Activated CD4-positive, alpha-beta T cell treated with anti-CD3 and anti-CD28 coated beads, Interleukin-2, amount 10 ng/mL, durations not matched to agents 7 days and 5 days (primary cell): ENCODE measurements at places on chromosomes 6 and 20. TPM values are rescaled to one million over a fixed set of nuclear protein-coding genes. Genes with fewer than 3 reads are reported as not detected.

DNA sequence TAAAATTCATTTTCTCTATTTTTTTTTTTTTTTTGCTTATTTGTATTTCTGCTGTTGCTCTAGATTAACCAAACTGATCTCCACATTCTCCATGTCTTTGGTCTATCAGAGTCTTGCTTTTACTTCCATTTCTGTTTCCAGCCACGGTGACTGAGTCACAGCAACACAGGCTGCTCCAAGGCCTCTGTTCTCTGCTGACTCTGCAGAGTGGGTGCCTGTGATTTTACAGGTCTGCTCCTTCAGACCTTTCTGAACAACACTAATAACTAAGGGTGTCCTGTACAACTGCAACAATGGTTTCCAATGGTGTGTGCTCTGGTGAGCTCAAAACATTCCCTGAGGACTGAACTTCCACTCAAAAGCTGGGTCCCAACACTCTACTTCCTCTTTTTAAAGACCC, 102.3 kb upstream of the BMP2 start:
- no peak overlapping the region for H3K4me3 ChIP-seq
- DNase-seq, result no peak

DNA sequence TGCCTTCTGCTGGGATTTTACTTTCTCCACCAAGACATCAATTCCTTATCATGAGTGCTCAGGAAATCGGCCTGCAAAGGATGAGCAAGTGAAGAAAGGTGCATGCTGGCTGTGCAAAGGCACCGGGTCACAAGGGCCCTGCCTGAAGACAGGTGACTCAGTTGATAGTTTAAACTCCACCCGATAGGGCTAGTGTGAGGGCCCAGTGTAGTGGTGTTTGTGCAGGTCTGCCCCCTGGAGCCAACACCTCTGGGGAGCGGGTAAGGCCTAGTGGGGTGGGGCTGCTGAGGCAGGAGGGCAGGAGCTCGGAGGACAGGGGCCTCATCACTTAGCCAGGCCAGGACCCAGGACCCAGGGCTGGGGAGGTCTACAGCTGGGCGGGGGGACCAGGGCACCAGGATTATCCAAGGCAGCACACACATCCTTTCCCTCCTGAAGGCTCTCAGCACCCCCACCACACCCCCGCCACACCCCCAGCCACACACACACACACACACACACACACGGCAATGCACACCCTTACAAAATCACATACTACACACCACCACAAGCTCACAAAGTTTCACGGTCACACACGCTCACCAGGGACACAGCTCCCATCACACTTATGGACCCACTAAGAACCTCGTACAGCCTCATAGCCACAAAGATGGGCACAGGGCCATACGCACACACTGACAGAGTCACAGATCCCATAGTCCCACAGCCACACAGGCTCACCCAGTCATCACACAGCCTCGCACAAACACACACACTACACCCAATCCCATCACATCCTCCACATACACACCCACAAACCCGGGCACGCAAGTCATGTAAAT, 75.4 kb downstream of the GRM4 start:
- no peaks in the 10 kb centered on the region for H3K4me1 ChIP-seq
- no peaks in the 10 kb centered on the region for H3K36me3 ChIP-seq
- no peak overlapping the region for H3K4me3 ChIP-seq
- DNase-seq, result no peak
- no peak overlapping the region for H3K27ac ChIP-seq
- no peaks in the 10 kb centered on the region for H3K27me3 ChIP-seq

DNA sequence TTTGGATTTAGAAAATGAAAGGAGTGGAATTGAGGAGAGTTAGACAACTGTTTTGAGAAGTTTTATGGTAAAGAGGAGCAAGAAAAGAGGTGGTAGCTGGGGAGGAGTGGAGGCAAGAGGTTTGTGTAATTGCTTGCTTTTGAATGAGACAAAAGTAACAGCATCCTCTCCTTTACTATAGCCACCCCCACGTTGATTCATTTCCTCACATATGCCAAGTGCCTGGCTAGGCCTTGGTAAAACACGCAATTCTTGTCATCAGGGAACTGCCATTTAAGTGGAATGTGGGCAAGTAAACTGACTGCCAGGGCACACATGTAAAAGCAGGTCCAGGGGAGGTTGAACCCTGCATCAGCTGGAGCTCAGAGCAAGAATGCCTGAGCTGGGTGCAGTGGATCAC, 4.1 kb downstream of the MTRES1 start:
- no peak for DNase-seq
- peaks cover 29% of the 10 kb centered on the region for H3K4me1 ChIP-seq
- H3K4me3 ChIP-seq, result no peak overlapping the region
- peak overlapping the region; percentile 46 for H3K27ac ChIP-seq
- H3K27me3 ChIP-seq, result no peaks in the 10 kb centered on the region

DNA sequence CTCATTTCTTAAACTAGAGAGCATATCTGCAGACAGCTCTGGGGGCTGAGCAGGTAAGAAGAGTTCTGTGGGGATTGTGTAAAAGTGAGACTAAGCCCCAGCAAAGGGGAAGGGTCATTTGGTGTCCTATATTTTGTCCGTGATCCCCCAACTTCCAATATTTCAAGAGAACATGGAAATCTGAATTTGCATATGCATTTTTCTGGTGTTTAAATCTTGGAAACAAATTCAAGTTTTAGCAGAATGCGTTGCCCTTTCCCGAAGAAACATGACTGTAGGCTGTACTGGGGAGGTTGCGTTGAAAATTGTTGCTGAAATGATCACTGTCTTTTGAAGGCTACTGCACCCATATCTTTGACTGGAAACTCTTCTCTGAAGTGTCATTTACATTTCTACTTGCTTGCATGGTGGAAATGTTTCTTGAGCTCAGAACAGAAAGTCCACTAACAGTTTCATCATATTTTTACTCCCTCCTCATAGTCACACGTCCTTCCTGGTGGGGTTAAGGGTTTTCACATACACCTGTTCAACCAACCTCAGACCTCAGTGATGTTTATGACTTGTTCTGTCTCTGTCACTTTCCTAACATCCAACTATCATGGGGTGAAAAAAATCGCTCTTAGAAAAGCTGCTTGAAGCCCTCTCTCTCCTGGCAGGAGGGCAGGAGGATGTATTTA, 140.3 kb downstream of the BCAS1 start:
- peaks cover 51% of the 10 kb centered on the region for H3K4me1 ChIP-seq
- peaks cover 2% of the 10 kb centered on the region for H3K36me3 ChIP-seq
- H3K4me3 ChIP-seq, result no peak overlapping the region
- no peak for DNase-seq
- no peaks in the 10 kb centered on the region for H3K27me3 ChIP-seq

GRCh38 chr6:26342106-26343004, 22.6 kb upstream of the BTN3A2 start:
- H3K4me1 ChIP-seq, result peaks cover 20% of the 10 kb centered on the region
- H3K27ac ChIP-seq, result peak overlapping the region; percentile 85
- peak overlapping the region; percentile 70 for H3K4me3 ChIP-seq
- no peaks in the 10 kb centered on the region for H3K36me3 ChIP-seq

The SNAP91 gene
- not detected for total RNA-seq

The RHAG gene
- not detected for total RNA-seq

The HSP90AB1 gene
- 571 TPM for total RNA-seq

The TMEM151B gene
- total RNA-seq, result not detected
